ENCODE measurements at places on chromosomes 11 and 22. TPM values are rescaled to one million over a fixed set of nuclear protein-coding genes. Genes with fewer than 3 reads are reported as not detected.

DNA sequence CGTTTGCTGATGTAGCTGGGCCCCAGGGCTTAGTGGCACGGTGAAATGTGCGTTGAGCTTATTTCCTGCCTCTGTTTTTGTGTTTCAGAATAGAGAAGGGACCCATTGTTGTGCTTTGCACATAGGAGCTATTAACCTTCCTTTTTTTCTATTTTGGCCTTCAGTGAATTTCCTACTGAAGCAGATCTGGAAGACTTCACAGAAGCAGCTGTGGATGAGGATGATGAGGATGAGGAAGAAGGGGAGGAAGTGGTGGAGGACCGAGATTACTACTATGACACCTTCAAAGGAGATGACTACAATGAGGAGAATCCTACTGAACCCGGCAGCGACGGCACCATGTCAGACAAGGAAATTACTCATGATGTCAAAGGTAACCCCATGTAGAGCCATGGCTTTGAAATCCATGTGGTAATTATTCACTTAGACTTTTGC, 37.4 kb upstream of the ST14 start:
- no peak for DNase-seq

DNA sequence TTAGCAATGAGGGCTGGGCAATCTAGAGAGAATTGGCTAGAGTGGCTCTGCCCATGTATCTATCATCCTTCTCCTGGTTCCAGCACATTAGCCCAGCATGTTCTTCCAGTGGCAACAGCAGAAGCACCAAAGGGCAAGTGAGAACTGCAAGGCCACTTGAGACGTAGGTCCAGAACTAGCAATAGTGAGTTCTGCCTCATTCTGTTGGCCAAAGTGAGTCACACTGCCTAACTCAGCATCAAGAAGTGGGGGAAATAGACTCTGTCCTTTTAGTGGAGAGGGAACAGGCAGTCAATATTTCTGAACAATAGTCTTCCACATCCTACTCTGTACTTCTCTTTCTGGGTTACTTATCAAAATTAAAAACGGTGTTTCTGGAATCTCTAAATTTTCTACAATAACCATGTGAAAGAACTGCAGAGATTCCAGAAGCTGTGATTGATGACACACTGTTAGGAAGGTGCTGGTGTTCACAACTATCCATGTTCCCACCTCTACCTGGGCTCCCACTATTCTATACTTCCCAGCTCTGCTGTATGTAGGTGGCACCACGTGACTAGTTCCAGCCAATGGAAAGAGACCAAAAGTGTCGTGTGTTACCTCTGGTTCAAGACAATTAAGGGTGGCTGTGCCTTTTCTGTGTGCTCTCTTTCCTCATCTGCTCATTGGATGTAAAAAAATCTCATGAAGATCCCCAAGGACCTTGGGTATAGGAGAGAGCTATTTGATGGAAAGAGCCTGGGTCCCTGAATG, 23.4 kb upstream of the GRK3 start:
- no peak for DNase-seq

- peak; percentile 40 for DNase-seq
Observed at GRCh38 chr11:104254347-104254746, 90.4 kb upstream of the PDGFD start.

- no peak for DNase-seq
Observed at GRCh38 chr11:114346709-114347141, 50.5 kb downstream of the NNMT start.

GRCh38 chr11:14273895-14274294, 85.1 kb downstream of the RRAS2 start:
- no peak for DNase-seq

GRCh38 chr11:2540992-2541680, 96.3 kb downstream of the KCNQ1 start:
- DNase-seq, result no peak

- peak; percentile 60 for DNase-seq
Observed at GRCh38 chr11:29629286-29629685, 387.5 kb downstream of the KCNA4 start.

The SHANK2 gene
- 20.7 TPM for polyA plus RNA-seq

The MFNG gene
- 3.3 TPM for polyA plus RNA-seq

The DNAJB7 gene
- 0.66 TPM for polyA plus RNA-seq

The C11orf97 gene
- polyA plus RNA-seq, result 0.59 TPM

Measured in hepatocyte (in vitro differentiated cells).